ENCODE measurements at places on chromosomes 3 and 15.
A peak's percentile ranks its signal among the peaks of the same experiment; 100 is the strongest.

DNA sequence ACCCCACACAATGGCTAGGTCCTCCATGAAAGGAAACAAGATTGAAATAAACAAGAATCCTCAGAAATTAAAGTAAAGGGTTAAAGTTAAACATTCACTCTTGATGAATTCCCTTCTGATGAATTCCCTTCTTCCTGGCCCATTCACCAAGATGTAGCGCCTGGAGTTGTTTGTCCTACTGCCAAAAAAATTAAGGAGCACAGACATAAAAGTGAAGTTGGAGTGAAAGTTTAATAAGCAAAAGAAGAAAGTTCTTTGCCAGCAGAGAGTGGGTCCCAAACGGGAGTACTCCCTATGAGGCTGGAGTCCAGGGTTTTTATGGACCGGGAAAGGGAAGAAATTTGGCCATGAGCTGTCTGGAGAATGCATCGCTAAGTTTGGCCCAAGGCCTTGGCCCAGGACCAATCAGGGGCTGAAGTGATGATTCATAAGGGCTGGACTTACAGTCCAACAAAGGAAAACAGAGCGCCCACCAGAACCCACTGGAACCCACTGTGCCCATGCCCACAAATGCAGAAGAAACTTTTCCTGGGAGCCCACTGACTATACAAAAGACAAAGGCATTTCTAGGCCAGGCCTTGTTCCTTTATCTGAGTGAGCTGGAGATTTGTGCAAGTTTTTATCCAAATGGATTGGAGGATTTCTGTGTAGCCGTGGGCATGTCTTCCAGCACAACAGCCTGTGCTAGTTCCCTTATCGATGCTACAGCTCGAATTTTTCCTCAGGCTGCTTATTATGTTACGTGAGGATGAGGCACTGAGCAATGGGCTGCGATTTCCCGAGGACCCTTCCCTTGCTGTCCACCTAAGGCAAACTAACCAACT is 1561.6 kb downstream of the OTOL1 start:
- no peak for DNase-seq

- no peak for DNase-seq
These were observed 107.8 kb upstream of the BOC start for GRCh38 chr3:113103588-113103987.

GRCh38 chr3:16838561-16838960 is 46.2 kb upstream of the PLCL2 start:
- DNase-seq = no peak

DNA sequence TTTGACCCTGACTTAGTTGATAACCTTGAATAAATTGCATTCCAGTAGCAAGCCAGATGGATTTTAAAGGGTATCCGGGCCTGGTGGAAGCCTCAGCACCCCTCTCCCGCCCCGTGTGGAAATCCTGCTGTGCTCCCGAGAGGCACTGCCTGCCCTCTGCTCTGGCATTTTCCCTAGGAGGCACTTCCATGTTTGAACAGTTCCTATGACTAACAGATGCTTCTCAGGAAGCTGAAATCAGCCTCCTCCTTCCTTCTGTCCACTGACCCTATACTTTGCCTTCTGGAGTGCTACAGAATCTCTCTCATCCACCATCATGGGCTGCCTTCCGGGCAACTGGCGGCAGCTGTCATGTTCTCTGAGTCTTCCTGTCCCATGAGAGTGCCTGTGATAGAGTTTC is 90.8 kb downstream of the GABRG3 start:
- DNase-seq = no peak

DNA sequence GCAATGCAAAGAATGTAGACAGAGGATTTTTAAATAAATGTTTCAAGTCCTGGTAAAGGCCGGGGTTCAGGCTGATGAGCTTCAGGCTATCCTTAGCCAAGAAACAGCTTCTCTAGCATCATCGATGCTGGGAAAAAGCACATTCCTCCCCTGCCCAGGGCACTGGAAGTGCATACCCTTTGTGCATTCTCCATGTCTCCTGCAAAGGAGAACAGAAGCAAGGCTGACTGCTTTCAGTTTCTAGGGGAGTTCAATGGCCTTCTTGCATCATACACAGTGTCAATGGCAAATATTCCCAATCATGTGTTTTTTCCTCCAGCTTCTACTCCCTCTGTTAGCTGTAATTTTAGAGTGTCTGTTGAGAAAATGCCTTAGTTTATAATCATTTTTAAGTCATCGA is 59.9 kb downstream of the GPR176 start:
- no peak for DNase-seq

DNA sequence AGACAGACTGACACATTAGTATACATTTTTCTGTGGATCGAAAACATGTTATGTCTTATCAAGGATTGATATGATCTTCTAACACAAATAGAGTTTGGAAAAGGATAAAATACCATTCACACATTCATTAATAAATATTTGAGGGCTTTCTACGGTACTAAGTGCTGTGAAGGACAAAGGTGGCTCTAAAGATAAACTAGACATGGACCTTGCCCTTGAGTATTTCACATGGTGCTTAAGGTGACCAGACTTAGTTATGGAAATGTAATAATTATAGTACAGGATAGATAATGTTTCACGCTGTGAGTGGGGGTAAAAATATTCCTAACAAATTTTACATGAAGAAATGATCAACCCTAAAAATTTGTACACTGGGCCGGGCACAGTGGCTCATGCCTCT is 3.8 kb upstream of the RAP2B start:
- DNase-seq = no peak

- DNase-seq = no peak
These were observed 31.0 kb upstream of the TOPBP1 start for GRCh38 chr3:133692759-133693158.

DNA sequence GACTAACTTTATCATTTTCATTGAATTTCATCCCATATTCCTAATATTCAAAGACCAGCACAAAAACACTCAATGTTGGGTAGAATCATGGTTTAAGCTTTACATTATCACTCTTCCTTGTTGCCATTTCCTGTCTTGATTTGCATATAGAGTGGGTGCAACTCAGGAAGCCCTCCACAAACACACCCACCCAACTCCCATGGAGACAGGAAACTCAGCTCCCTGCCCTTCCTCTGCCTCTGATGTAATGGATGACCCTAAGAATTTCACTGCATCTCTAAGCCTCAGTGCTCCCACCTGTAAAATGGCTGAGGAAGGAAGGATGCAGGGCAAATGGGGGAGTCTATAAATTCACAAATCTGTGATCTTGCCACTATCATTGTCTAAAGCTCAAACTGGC is 98.1 kb upstream of the BFSP2 start:
- DNase-seq = no peak

DNA sequence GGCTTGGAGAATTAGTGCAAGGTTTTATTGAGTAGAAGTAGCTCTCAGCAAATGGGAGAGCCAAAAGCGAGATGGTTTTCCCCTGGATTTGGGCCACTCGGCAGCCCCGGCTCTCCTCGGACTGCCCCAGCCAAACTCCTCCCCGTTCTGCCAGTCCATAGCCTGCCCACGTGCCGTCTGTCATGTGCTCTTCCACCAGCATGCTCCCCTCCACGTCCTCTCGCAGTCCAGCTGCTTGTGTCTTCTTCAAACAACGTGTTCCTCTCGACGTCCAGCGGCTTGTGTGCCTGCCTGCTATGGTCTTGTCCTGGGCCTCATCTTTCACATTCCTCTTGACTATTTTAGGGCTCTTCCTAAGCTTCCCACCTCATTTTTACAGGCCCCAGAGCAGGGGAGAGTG is 16.7 kb upstream of the SECISBP2L start:
- DNase-seq = peak; percentile 34

DNA sequence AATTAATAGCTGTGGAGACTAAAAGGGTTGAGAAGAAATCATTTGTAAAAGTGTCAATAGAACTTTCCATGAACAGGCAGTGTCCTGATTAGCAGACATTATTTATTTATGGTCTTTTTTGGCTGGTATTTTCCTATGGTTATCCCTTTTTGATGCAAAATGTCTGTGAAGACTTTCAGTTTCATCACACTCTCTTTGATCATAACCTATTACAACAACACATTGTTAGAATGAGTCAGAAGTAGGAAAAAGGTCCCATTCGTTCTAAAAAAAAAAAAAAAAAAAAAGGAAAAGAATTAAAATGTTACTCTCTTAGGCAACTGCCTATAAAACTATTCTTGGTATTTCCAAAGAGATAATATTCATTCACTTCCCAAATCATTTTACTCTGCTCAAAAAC is 62.1 kb downstream of the SLC49A4 start:
- DNase-seq = no peak

All from Karpas-422 (cell line).